ENCODE measurements at places on chromosomes 7 and 10.

DNA sequence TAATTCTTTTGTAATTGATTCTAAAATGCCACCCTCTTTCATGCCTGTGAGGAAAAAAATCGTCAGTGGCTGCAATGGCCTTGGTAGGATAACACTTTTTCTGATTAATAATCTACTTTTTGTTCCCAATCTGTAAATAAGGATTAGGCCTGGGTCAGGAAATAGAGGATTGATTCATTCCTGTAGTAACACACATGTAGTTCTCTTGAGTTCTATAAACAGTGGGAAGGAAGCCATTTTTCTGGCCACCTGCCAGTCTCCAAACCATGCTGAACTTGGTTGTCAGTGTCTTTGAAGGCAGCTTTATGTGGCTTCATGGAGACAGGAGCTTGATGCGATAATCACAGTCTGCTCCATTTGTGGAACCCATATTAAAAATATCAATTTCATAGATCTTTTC, 169.3 kb upstream of the NFE2L3 start:
- DNase-seq, result no peak

- DNase-seq, result peak; percentile 37
These were observed 107.5 kb upstream of the GPR26 start for GRCh38 chr10:123558651-123559050.

DNA sequence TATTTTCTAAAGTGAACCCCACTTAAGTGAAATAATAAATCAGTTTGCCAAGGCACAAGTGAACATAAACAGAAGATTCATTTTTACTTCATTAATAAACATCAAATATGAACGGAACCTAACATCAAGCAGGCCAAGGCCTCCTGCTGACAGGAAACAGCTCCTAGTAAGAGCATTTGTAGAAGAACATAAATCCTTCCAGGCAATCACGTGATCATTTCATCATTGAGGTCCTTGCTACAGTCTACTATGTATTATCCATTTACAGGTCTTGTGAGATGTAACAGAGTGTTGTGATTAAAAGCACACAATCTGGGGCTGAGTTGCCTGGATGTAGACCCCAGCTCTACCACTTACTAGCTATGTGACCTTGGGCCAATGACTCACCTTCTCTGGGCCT, 70.6 kb downstream of the CALD1 start:
- no peak for DNase-seq

DNA sequence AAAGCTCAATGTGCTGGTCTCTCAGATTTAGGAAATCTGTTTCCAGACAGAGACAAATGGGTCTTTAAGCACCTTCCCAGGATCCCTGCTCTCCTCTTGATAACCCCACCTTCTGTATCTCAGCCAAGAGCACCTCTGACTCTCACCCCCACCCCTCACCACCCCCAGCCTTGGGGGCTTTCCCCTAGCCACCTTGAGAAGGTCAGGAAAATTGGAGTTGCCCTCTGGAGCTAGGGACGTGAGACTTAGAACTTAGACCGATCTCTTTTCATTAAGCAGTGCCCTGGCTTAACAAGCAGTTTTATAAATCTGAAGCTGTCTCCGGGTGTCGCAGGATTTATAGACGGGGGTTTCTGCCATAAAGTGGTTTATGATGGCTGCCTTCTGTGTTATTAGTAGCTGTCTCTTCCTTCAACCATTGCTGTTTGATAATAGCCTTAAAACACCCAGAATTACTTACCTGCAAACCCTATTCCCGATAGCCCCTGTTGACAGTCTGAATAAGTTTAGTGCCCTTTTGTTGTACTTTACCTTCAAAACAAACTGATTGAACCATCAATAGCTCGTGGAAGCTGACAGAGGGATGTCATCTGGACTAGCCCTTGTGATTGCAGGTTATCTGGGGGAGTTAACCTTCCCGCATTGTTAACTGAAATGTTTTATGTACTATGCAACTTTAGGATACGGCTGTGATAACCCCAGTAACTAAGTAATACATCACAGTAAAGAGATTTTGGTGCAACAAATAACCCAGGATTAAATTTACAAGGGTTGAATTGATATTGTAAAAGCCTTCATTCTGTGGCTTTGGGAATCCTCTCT, 621.5 kb downstream of the LRMDA start:
- no peak for DNase-seq

GRCh38 chr10:52688899-52689298, 83.7 kb downstream of the MBL2 start:
- DNase-seq, result no peak

DNA sequence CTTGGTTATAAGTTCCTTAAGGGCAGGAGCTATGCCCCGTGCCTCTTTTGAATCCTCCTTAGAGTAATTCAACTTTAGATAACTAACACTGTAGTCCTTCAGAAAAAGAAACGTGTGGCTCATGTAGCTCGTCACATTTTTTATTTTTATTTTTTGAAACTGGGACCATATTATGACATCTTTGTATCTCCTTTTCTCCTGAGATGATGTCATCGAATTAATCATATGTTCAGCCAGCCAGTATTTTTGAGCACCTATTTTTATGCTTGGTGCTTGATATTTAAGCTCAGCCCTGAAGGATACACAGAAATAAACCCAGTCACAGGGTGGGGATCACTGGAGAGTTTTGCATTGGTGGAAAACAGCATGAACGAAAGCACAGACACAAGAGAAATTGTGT, 22.6 kb upstream of the CELF2 start:
- no peak for DNase-seq

DNA sequence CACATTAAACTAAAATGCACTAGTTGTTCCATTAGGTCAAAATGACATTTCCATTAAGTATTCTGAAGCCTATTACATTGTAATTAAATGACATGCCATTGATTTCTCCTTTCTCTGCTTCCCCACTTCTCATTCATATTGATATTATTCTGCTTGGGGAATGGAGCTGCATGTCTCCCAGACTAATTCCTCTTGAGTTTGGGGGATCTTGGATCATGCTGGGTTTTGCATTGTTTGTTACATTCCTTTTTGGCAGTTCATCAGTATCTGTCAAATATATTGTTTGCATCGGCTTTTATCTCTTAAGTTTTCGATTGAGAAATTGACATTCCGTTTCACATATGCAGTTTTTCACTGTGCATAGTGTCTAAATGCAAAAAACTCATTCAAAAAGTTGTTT, 65.1 kb upstream of the CYP26C1 start:
- DNase-seq, result no peak

GRCh38 chr7:145216866-145217265, 381.0 kb upstream of the TPK1 start:
- no peak for DNase-seq

DNA sequence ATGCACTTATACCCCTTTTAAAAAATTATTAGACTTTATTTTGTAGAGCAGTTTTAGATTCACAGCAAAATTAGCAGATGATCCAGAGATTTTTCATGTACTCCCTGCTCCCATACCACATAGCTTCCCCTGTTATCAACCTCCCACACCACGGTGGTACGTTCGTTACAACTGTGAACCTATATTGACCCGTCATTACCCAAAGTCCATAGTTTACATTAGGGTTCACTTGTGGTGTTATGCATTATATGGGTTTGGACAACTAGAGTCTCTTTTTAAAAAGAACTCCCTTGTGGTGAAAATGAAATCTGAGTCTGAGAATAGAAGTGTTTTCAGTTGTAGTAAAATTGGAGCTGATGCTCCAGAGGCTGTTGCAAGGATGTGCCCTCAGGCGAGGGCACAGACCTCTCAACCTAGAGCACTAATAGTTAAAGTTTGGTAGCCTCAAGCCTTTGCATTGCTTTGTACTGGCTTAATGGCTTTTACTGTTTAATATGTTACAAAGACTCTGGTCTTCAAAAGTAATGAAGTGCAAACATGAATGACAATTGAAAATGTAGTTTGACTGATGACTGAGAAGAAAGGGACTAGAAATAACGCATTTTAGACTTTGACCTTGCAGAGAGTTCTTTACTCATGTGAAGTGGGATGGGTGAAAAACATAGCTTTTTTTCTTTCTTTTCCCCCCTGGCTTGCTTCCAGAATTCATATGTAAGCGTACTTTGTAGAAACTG, 30.6 kb upstream of the CSTF2T start:
- no peak for DNase-seq

DNA sequence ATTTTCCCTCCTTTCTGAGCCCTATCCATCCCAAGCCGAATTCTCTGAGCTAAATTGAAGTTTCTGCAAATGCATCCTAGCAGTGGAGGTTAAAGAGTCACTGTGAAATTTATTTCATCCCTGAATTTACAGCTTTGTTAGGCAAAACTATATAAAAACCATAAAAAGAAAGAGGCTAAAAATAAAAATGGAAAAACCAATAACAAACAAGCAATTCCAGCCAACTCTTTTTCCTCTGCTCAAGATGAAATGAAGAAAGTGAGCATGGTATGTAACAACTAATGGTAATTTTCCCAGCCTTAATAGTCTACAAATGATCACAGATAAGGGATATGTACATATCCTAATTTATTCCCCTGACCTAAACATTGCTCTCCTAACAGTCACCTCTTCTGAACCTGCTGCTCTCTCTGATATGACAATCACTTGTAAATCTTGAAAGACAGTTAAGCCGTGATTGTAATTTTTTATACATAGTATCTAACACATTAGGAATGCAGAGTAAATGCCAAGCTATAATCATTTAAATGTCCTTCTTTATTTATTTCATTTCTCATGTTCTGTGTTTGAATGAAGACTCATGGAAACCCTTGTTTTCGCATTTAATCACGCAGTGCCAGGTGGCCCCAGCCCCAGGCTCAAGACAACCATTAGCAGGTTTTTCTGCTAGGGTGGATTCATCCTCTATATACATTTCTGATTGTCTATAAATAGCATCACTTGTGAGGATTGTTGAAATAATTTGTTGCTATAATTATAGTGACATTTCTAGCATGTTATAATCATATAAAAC, 48.6 kb upstream of the NRP1 start:
- no peak for DNase-seq

DNA sequence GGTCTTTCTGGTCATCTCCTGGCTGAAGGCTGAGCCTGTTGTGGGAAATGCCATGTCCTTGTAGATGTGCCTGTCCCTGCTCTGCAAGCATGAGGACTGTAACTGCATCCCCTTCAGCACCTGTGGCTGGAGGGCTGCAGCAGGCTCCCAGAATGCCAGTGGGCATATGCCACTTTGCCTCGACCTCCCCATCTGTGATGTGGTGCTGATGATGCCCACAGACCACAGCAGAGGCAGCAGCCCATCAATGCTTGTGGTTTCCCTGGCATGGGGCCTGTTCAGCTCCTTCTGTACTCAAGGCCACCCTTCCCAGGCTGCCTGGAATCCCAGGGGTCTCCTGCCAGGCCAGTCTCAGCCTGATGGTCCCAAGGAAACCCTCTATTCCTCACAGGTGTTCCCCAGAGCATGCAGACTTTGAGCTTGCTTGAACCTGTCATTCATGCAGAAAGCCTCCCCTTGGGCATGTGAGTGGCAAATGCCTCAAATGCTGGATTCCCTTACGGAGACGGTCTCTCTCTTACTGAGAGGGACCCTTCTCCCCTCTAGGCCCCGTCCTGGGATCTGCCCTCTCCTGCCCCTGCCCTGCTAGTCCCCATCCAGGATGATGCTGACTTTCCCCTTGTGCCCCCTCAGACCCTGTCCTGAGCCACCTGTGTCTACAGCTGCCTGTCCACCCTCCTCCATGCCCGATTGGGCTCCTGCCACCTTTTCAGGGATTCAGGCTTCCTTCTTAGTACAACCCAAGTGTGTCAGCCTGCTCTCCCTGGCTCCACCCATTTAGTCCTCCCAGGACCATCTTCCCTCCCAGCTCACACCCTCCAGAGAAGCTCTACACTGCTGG, 50.9 kb upstream of the ANTXRL start:
- DNase-seq, result no peak

DNA sequence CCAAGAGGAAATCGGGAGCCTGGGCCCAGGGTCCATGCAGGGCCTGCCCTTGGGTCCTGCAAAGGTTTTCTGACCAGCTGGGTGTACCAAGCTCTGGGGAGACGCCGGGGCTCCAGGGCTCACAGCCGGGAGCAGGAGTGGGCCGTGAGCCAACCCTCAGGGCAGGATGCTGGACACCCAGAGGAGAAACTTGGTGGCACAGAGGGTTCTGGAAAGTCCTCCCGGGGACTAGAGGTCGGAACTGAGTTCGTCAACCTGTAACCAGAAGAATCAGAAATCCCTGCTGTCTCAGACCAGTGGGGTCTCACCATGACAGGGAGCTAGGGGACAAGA, 29.2 kb upstream of the PPP2R2D start:
- no peak for DNase-seq

DNA sequence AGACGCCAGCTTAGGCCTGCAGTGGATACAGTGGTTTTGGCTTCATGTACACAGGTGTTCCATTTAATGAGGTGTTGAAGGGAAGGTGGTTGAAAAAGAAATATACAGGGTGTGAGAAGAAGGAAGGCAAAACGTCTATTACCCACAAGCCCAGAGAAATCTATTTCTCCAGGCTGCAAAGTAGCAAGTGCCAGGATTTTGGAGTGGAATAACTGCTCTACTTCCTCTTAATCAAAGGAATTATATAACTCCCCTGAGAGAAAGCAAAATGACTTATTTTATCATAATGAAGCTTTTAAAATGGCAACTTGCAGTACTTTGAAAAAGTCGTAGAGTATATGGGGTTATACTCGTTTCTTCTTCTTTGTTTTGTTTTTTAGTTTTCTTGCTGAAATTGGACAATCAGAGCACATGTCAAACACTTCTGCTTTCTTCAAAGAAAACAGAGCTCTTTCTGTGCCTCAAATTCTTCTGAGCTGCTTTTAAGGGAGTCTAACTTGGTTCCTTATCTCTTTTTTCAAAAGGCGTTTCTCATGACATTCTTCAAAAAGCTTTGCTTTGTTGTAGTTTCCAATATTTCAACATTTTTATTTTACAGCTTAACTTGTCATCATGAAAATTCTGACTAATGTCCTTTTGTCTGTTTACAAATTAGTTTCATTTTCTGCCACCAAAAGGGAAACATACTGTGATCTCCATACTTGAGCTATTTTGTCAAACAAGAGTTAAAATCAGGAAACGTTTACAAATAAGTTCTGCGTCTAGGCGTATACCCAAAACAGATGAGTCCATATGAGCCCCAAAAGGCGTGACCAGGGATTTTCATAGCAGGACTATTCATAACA, 289.7 kb downstream of the FRMD4A start:
- DNase-seq, result no peak

- DNase-seq, result no peak
These were observed 64.3 kb downstream of the FAM171A1 start for GRCh38 chr10:15306735-15307280.

- no peak for DNase-seq
These were observed 16.6 kb upstream of the ARPC1B start for GRCh38 chr7:99357701-99358490.

DNA sequence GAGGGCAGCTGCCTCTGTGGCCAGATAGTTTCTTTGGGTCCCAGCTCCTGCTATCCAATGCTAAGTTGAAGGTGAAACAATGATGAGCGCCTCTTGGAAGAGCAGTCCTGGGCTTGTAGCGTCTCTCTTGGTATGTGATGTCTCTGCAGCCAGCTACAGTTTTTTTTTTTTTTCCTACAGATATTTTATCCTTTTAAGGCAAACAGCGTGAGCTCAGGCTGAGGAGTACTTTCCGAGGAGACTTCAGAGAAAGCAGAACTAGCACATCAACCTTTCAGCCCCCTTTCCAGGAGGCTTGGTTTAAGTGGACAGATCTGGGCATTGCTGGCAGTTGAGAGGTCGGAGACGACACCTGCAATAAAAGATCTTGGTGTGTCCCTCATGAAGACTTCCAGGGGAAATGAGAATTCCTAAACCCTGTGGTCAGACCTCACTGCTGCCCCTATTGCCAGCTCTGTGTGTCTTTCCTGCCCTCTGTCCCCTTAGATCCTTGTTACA, 9.1 kb downstream of the PRKG1 start:
- DNase-seq, result no peak

- DNase-seq, result no peak
These were observed 1149.4 kb downstream of the NXPH1 start for GRCh38 chr7:9582824-9583223.

Measured in breast epithelium (tissue), 4 donors.